Activated CD4-positive, alpha-beta memory T cell treated with anti-CD3 and anti-CD28 coated beads, Interleukin-2, amount 10 ng/mL, durations not matched to agents 7 days and 5 days (primary cell): ENCODE measurements at places on chromosomes 11 and 22. TPM values are rescaled to one million over a fixed set of nuclear protein-coding genes. Genes with fewer than 3 reads are reported as not detected.

The CACNA1I gene
- 8.8 TPM for total RNA-seq

The SERPING1 gene
- 0.55 TPM for total RNA-seq

The SPON1 gene
- 0.68 TPM for total RNA-seq

The RAB3IL1 gene
- total RNA-seq: not detected

The RAD9A gene
- total RNA-seq: 53.9 TPM
